GDM1 (cell line): ENCODE measurements at places on chromosomes 7 and 10.

DNA sequence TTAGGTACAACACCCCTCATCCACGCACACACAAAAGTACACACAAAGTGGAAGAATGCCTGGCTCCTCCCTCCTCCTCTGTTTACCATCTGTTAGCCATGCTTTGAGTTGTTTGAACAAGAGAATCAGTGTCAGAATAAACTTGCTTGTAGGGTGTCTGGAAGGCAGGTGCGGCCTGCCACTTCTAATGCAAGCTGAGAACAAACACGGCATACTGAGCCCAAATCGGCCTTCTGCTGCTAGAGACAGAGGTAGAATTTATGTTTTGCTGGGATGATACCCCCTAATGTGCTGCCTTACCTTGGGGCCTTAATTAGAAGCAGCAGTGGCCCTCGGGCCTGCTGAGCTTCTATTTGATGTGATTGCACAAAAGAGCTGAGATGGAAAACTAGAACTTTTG is 24.9 kb upstream of the FAM180A start:
- DNase-seq = no peak

DNA sequence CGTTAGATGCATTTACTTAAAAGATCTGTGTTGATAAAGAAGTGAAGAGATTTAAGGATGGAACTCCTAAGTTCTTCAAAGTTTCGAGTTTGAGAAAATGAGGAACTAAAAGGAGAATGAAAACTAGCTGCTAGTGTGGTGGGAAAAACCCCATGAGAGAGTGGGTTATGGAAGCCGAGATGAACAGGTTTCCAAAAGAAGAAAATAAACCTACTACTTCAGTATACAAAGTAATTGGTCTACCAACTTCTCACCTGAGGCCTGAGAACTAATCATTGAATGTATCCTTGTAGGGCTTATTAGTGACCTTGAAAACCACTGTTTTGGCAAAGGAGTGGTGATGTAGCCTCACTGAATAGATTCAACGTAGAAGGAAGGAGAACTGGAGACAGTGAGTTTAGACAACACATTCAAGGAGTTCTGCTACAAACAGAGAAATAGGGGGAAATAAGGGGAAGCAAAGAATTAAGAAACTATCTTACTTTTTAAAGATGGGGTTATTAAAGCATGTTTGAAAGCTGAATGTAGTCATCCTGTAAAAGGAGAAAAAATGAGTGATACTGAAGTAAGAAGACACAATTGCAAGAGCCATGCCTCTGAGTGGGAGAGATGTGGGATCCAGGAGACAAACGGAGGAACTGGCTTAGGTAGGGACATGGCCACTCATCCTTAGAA is 50.8 kb downstream of the CH25H start:
- no peak for DNase-seq

GRCh38 chr10:31959461-31960173 is 31.0 kb upstream of the ARHGAP12 start:
- no peak for DNase-seq

DNA sequence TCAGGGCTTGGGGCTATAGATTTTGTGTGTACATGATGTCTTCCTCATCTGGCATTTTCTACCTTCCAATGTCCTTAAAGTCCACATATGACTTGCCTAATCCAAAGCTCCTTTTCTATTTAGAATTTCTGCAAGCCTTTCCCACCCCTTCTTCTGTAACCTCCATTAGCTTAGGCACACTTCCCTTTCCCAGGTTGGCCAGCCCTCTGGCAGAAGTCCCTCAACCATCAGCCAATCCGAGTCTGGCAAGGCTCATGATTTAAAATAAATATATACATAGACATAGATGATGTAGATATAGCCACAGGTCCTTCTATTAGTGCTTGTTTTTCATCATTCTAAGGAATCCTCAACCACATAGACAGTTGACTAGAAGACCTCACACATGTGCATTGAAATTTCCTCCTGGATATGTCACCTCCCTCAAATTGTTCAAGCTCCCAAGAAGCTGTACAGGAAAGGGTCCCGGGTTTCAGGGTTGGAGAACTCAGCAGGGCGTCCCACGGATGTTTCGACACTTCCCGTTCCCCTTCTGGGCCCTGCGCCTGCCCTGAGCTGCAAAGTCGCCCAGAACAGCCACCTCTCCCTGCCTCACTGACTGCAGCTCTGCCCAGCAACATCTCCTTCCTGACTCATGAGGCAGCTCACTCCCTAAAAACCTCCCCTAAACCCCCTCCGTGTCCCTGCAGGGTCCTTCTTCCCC is 20.4 kb upstream of the PIK3AP1 start:
- peak; percentile 91 for DNase-seq

GRCh38 chr10:110859973-110860376 is 11.8 kb upstream of the PDCD4 start:
- DNase-seq = peak; percentile 14

- DNase-seq = no peak
These were observed 36.2 kb downstream of the LAMB1 start for GRCh38 chr7:107966711-107967110.

GRCh38 chr10:48604991-48605508 is at the start of gene ARHGAP22:
Gene ARHGAP22 (minus strand): TSS chr10:48605073. CDS start chr10:48604796, 277 bp downstream.
- DNase-seq = no peak

GRCh38 chr7:38796626-38797501 is 112.1 kb downstream of the VPS41 start:
- no peak for DNase-seq

GRCh38 chr10:10796774-10797415 is 220.8 kb upstream of the CELF2 start:
- no peak for DNase-seq

GRCh38 chr7:149854611-149855360 is 16.6 kb downstream of the ZNF862 start:
- DNase-seq = no peak

DNA sequence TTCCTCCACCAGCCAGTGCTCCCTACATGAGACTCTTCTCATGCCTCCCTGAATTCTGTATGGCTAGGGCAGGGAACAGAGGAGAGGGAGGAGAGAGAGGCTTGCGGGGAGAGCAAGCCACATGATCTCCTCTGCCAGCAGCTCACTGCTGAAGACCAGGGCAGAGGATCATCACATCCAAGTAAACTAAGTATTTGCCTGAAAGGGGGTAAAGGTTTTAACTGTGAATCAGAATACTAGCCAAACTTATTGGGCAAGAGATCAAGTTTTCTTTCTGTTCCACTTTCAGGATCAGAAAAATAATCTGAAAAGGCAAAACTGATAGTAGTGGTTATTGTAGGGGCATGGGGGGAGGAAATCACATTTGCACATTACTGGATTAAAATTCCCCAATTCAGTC is 17.8 kb upstream of the ERCC6 start:
- no peak for DNase-seq

DNA sequence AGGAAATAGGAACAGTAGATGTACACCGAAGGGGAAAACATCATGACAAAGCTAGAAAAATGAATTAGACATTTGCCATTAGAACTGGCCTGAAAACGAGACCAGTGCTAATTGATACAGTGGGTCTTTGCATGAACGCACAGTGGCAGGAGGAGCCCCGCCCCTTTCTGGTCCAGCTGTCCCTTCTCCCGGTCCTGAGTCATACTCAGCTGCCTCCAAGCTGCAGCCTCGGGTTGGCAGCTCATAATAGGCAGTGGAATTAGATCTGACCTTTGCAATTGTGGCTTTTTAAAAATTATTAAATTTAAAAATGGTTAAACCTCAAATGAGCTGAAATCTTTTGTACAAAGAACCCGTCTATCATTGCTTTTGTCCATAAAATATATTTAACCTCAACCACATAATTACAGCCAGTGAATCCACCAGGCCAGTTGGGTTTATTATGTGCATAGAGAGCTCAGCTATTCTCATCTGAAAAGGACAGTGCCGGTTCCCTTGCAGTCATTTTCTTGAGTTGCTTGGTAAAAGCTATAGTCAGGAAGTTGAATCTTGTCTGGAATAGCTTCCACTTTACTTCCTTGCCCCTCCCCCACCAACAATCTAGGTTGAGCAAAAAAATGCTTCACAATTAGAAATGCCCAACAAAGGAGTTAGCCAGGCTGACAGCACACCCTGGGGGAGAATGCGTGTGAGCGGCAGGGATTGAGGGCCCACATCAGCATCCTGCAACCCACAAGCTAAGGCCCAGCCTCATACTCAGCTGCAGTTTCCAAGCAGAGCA is 147.1 kb downstream of the BUB3 start:
- DNase-seq = no peak

DNA sequence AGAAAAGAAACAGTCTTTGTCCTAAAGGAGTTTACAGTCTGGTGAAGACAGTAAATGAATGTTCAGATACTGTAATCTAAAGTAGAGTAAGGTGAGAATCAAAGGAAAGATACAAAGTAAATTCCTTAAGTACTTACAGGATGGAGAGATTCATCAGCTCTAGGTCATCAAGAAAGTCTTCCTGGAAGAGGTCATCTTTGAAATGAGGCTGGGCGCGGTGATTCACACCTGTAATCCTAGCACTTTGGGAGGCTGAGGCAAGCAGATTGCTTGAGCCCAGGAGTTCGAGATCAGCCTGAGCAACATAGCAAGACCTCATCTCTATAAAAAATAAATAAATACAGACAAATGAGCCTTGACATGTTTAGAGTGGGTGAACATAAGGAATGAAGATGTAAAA is 18.3 kb downstream of the FHIP2A start:
- no peak for DNase-seq

GRCh38 chr7:138247568-138248333 is 171.5 kb downstream of the AKR1D1 start:
- no peak for DNase-seq

DNA sequence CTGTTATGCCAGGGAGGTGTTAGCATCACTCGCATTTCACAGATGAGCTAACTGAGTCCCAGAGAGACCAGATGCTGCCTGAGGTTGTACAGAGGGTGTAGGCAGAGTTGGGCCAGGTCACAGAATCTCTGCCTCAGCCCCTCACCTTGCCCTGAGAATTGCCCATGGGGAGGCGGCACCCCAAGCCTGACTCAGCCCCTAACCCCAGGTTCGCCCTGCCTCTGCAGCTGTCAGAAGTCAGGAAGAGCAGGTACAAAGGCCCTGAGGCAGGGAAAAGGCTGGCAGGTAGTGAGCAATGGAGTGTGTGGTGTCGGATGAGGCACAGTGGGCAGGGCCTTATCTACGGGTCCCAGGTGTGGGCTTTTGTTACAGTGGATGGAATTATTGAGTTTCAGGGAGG is 79.4 kb downstream of the MYL10 start:
- DNase-seq = no peak

DNA sequence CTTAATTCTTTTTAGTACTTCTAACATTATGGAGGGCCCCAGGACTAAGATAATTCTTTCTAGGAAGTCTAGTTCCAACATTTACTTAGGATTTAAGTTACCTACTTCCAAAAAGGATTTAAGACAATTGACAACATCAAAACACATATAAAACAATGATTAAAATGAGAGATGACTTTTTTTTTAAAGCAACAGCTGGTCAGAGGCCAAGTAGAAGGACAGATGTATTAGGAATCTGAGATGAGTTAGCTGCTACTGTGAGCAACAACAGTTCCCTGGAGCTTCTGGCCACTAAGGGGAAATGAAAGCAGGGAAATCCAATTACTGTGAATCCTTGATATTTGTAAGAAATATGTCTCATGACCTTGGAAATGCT is 222.3 kb downstream of the PHTF2 start:
- DNase-seq = no peak

DNA sequence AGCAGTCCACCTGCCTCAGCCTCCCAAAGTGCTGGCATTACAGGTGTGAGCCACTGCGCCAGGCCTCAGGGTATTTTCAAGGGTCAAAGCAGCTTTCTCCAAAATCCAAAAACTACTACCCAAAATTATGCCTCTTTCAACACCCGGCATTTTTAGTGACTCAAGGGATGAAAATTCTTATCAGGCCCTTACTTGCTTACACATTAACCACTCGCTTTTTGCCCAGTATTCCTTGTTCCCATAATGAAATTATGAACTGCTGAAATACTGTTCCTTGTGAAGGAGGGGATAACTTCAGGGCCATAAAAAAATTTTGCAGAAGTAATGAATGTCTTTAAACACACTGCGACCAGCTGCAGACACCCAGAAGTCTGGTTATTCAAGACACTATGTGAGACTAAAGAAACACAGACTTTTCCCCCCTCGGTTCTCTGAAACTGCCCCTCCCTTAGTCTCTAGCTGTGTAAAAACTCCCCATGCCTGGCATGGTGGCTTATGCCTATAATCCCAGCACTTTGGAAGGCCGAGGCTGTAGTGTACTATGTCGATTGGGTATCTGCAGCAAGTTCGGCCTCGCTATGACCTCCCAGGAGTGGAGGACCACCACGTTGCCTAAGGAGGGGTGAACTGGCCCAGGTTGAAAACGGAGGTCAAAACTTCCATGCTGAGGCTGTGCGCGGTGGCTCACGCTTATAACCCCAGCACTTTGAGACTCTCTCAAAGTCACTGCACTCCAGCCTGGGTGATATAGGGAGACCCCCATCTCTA is 12.0 kb downstream of the FXYD4 start:
- DNase-seq = no peak

GRCh38 chr10:92538231-92538958 is 35.5 kb downstream of the IDE start:
- DNase-seq = no peak

DNA sequence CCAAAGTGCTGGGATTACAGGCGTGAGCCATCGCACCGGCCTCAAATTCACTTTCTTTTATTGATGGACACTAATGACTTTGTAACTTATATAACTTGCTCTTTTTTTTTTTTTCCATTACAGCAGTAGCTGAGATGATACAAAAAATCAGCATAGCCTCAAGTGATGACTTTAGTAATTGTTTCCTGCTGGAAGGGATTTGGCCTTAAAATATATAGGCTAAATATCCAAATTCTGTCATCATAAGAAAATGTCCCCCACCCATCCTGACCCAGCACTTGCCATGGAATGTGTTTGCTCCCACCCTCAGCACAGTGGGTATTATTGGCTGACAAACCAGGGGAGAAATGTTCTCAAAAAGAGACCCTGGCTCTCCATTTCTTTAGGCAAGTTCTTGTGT is 1264.1 kb upstream of the AUTS2 start:
- no peak for DNase-seq

- no peak for DNase-seq
These were observed 82.7 kb upstream of the GPR22 start for GRCh38 chr7:107387128-107387527.

DNA sequence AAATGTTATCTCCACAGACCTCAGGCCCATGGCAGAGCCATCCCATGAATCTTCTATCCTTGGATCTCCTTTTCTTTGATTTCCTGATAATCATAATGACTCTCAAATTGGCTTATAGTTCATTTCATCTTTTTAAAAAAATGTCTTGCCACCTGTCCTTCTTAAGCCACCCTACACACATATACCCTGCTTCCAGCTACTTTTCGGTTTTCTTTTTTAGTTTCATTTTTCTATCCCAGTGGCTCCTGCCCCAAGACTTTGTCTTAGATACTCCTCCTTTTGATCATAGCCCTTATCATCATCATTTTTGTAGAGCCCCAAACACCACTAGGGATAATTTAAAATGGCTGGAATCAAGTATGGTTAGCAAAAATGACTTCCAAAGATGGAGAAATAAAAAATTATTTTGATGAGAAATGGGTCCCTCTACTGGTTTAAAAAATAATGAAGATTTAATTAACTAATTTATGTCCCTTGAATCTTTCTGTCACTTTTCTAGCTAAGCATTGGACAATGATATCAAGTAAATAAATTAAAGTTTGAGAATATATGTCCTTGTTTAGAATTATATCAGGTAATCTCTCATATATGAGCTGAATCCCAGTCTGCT is 277.3 kb upstream of the SEMA3D start:
- no peak for DNase-seq

GRCh38 chr10:49207936-49208487 is 19.8 kb upstream of the TMEM273 start:
- DNase-seq = no peak
